Activated CD4-positive, CD25-positive, alpha-beta regulatory T cell treated with anti-CD3 and anti-CD28 coated beads, Interleukin-2, amount 50 U/mL, for 24 hours (primary cell): ENCODE measurements at places on chromosomes 3 and 15.

- peak; percentile 66 for ATAC-seq
Observed at GRCh38 chr15:44813231-44813630, 76.9 kb downstream of the TRIM69 start.

- ATAC-seq: no peak
Observed at GRCh38 chr3:54901906-54902685, 25.8 kb downstream of the LRTM1 start.

- ATAC-seq: no peak
Observed at GRCh38 chr3:190996181-190996775, 133.8 kb upstream of the GMNC start.

DNA sequence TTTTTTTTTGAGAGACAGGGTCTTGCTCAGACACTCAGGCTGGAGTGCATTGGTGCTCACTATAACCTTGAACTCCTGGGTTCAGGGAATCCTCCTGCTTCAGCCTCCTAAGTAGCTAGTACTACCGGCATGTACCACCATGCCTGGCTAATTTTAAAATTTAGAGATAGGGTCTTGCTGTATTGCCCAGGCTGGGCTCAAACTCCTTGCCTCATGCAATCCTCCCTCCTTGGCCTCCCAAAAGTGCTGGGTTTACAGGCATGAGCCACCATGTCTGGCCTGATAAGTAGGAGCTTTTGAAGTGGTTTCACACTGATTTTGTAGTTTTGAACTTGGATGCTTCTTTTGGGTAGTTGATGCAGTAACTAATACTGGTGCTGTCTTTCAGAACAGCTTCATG is 7.8 kb downstream of the MAP2K1 start:
- no peak for ATAC-seq

- peak; percentile 27 for ATAC-seq
Observed at GRCh38 chr15:78909791-78910228, 35.0 kb downstream of the CTSH start.
